ENCODE measurements at places on chromosomes 1 and 21.

GRCh38 chr1:22327411-22327810, 124.2 kb upstream of the ZBTB40 start:
- DNase-seq, result no peak

- no peak for DNase-seq
Measured at GRCh38 chr1:227166559-227166958, 151.7 kb downstream of the CDC42BPA start.

- no peak for DNase-seq
Measured at GRCh38 chr1:192884241-192884640, 75.4 kb downstream of the RGS2 start.

GRCh38 chr21:44013380-44014088, 1.4 kb downstream of the TRAPPC10 start:
- DNase-seq, result no peak

GRCh38 chr1:188904201-188904600, 1573.5 kb downstream of the BRINP3 start:
- no peak for DNase-seq

GRCh38 chr1:175731581-175731980, 11.8 kb downstream of the TNR start:
- no peak for DNase-seq

DNA sequence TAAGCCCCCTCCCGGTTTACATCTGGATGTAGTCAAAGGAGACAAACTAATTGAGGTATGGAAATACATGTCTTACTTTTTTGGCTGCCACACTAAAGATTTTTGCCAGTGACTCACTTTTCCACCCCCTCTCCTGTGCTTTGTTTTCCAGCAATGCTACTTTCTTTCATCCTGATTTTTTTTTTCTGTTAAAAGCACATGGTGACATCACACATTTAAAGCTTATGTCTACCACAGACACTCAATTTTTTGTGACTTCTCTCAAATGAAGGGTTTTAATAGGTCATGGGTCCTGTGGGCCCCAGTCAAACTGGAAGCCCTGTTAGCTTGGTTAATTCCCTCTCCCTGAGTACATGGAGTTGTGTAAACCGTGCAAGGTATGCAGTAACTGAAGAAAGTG, 2.2 kb downstream of the PPP1R8 start:
- DNase-seq, result no peak

- DNase-seq, result no peak
Measured at GRCh38 chr1:193190096-193190744, 3.8 kb upstream of the B3GALT2 start.

- DNase-seq, result no peak
Measured at GRCh38 chr21:43937051-43937832, 72.2 kb downstream of the AGPAT3 start.

GRCh38 chr1:22223176-22223575, 80.3 kb upstream of the WNT4 start:
- DNase-seq, result peak; percentile 5
